ENCODE measurements at places on chromosomes 4 and X.

GRCh38 chr4:139483000-139483399 is 29.1 kb downstream of the RAB33B start:
- DNase-seq, result no peak

- no peak for DNase-seq
Measured at GRCh38 chrX:153779891-153780677, 757 bp upstream of the SRPK3 start.

DNA sequence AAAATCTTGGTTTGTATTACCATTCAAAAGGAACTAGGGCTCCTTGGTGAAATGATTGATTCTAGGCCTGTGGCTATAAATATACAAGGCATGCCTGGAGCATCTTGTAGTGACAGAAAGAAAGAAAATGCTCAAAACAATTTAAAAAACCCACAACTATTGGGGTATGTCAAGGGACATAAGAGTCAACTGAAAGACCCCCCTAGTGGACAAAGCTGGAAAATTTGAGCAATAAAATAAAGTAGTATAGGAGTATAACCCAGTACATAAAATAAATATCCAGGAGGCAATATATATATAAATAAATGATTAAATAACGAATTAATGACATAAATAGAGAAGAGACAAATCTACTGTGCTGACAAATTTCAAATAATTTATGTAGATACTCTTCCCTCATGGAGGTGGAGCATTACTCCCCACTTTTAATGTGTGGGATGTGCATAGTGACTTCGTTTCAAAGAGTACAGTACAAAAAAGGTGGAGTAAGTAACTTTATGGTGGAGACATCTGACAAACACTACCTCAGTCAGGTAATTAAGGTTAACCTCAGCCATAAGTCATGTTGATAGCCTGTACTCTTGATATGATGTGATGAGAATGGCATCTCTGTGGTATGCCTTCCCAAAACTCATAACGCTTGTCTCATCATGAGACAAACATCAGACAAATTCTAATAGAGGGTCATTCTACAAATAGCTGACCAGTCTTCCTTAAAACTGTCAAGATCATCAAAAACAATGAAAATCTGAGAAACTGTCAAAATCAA is 185.0 kb upstream of the GLRA2 start:
- no peak for DNase-seq

DNA sequence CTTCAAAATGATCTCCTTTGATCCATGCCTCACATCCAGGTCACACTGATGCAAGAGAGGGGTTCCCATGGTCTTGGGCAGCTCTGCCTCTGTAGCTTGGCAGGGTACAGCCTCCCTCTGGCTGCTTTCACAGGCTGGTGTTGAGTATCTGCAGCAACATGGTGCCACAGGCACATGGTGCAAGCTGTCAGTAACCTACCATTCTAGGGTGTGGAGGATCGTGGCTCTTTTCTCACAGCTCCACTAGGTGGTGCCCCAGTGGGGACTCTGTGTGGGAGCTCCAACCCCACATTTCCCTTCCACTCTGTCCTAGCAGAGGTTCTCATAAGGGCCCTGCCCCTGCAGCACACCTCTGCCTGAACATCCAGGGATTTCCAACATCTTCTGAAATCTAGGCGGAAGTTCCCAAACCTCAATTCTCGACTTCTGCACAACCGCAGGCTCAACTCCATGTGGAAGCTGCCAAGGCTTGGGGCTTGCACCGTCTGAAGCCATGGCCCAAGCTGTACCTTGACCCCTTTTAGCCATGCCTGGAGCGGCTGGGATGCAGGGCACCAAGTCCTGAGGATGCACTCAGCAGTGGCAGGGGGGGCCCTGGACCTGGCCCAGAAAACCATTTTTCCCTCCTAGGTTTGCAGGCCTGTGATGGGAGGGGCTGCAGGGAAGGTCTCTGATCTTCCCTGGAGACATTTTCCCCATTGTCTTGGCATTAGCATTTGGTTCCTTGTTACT is 137.8 kb upstream of the NUDT6 start:
- no peak for DNase-seq

DNA sequence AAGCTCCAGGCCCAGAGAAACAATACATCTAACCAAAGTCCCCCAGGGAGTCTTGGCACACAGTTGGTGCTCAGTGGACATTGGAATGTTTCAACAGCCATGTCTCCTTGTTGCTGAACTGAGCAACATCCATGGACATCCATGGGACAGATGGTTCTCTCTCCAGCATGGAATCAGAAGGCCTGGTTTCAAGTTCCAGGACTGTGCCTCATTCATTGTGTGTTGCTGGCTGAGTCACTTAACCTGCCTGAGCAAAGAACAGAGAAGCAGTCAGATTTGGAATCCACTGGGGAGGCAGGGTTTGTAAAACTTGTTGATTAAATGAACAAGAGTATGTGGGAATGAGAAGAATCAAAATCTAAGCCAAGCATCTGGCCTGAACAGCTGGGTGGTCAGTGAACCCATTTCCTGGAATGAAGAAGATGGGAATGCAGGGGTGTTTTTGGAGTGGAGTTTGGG is 147.9 kb downstream of the CHIC2 start:
- DNase-seq, result no peak

DNA sequence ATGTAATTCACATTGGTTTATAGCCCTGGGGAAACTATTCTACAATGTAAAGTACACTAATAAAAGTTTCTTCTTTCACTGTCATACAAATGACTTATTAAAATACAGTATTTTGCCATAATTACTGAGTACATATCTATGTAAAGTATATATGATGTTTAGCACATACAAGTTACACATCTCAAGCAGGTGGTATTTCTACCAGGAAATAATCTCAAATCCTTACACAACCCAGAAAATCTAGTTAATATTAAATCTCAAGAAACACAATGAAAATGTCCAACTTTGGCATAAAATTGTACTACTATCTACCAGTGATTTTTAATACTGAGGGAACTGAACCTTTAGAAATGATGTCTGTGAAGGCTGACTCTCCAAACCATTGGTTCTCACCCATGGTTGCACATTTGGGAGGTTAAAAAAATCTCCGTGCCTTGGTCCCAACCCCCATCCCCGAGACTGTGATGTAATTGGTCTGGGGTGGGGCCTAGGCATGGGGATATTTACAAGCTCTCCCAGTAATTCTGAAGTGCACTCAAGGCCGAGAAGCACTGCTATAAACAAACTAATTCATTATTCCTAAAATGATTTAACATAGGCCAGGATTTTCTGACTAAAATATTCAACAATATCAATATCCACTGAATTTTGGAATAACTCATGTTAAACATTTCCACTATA is 27.6 kb downstream of the MAP3K15 start:
- no peak for DNase-seq

GRCh38 chrX:41684138-41684537 is 4.6 kb upstream of the GPR34 start:
- no peak for DNase-seq

DNA sequence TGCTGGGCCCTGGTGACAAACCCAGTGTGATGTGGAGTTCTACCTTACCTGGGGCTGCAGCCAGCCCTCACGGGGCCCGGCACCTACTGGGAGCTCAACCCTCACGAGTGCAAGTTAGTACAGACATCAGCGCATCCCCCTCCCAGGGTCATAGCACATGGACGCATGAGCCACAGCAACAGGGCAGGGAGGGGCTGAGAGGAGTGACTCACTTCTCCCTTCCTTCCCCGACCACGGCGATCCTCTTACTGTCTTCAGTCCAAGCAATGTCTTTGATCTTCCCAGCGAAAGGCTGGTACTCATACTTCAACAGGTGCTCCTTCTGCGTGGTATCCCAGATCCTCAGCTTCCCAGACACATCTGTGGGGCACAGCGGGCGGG is 17.8 kb downstream of the WDR1 start:
- no peak for DNase-seq

DNA sequence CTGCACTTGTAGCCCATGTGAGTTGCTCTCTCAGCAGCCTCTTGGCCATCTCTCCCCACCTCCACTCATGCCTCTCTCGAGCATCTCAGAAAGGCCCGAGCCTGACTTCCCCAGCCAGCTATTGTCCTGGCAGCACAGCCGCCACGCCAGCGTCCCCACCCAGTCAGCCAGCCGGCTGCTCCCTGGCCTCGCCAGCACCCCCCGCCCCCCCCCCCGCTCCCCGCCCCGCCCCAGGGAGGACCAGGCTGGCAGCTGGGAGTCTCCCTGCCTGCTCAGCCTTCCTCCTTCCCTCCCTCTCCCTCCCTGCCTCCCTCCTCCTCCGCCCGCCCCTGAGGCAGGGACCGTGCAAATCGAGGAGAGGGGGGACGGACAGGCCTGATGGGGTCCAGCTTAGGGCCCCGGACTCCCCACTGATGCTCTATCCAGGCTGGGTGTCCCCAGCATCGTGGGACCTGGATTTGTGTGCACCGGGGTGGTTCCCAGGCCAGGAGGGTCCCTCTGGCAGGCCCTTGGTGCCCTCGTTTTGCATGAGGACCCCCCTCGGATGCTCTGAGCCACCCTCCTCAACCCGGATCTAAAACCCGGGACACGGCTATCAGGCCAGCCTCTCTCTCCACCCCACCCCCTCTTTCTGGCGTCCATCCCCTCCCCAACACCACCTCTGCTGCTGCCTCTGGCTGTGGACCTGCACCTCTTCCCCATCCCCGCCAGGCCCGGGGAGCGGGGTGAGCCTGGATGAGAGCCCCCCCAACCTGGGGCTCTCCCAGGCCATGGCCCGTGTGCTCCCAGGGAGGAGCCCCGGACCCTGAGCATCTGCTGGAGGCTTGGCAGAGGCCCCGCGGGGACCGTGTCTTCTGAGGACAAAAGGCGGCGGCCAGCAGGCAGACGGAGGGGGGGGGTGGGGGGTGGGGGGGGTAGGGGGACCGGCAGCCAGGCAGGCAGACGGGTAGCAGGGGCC is at the start of gene GPR173:
TSS of gene GPR173 (plus strand) at position 621 of the 958 bp plus-strand sequence. CDS start 27,833 bp downstream, outside the sequence.
- peak; percentile 74 for DNase-seq

GRCh38 chr4:25857403-25857802 is 5.4 kb downstream of the SEL1L3 start:
- no peak for DNase-seq

DNA sequence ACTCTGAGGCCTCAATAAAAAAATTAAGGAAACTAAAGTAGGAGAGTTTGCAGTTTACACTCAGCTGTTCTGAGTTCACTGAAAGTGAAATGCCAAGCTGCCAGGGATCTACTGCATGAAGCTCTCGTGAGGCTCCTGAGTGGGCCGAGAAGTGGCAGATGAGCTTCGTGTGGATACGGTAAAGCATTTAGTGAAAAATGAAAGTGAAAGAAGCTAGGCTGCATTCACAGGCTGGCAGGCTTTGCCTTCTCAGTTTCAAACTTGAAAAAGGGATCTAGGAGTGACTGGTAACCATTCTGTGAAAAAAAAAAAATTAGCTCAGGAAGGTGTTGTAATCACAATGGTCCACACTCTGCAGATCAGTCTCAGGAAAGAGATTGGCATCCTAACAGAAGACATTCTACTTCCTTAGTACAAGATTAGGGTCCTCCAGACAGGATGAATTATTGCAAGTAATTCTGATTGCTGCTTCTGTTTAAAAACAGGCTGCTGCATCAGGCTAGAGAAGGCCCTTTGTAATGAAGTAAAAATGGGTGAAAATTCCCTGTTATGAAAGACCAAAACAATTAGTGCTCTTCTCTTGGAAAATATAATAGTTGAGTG is 679.9 kb downstream of the RPA4 start:
- DNase-seq, result peak; percentile 20

DNA sequence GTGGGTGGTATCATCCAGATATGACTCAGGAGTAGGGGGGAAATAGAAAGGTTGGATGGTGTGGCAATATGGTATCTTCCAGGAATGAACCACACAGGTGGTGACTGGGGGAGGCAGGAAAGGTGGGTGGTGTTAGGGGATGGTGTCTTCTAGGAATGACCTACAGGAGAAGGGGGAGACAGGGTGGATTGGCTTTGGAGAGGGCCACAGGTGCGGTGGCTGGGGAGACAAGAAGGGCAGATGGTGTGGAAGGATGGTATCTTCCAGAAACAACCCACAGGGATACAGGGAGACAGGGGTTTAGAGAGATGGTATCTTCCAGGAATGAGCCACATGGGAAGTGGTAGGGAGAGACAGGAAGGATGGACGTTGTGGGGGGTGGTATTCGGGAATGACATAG is 64.0 kb downstream of the MAOA start:
- no peak for DNase-seq

DNA sequence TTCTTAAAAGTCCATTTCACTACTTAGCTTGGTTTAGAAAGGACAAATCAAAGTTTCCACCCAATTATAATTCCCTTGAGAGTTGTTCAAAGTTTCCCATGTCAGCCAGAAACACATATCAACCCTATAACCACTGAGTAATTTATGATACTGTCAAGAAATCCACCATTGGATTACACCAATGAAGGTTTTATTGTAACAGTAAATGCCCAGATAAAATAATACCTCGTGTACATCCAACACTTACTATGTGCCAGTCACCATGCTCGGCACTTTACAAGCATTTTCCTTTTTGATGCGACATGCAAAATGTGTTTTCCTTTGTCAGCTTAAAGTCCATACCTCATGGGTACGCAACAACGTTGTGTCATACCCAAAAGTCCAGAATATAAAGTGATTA is 64.0 kb downstream of the MID1 start:
- no peak for DNase-seq

- DNase-seq, result no peak
Measured at GRCh38 chr4:177696438-177696966, 254.3 kb upstream of the AGA start.

DNA sequence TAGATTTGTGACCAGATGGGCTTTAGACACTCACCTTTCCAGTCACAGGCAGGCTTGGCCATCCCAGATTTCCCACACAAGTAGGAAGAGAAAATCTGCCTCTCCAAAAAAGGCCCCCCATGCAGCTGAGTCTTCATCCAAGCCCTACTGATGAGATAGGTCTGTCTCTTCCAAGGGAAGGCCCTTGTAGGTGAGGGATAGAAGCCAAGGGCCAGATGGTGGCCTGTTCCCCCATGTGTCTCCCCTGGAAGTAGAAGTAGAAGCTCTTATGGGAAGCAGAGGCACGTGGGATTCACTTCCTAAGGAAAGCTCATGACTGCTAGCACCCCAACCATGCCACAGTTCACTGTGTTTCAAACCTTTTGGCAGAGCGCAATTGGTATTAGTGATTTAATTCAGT is 81.5 kb downstream of the REPS2 start:
- DNase-seq, result no peak

- DNase-seq, result no peak
Measured at GRCh38 chr4:47213539-47213938, 182.2 kb downstream of the GABRB1 start.

DNA sequence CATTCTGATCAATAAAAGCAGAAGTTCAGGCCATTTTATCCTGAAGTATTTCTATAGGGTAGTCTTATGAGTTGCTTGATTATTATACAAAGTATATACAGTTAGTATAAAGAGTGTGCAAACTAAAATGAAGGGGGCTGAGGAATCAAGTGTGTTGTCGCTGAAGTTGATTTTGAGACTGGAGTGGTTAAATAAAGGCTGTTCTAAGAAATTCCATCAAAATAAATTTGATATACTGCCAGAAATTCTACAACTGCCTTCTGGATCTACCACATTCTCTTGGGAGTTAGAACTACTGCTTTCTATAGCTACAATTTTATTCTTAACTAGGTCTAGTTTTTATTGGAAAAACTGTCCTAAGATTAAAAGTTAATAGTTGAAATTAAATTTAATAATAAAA is 12.4 kb downstream of the EDNRA start:
- DNase-seq, result no peak
